ENCODE measurements at places on chromosomes 12 and 14.

GRCh38 chr14:37695866-37696265 is 100.4 kb downstream of the TTC6 start:
- DNase-seq = peak; percentile 39

- DNase-seq = no peak
These were observed 27.4 kb downstream of the PZP start for GRCh38 chr12:9180810-9181209.

DNA sequence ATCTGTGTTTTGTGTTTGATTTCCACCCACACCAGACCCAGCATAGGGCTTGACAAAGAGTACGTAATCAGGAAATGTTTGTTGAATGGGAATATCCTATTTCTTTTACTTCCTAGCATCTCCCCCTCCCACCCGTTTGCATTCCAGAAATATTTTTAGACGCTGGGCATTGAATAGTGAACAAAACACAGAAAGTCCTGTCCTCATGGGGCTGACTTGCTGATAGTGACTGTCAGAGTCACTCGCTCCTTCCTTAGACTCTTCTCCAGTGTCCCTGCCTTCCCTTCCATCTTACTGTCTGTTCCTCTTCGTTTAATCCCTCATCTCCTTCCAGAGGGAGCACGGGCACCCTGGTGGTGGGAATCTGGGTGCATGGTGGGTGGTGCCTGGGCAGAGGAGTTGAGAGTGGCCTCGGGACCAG is 53.6 kb downstream of the SLC25A47 start:
- DNase-seq = peak; percentile 39

- DNase-seq = peak; percentile 32
These were observed 9.6 kb downstream of the FAIM2 start for GRCh38 chr12:49893753-49894750.

DNA sequence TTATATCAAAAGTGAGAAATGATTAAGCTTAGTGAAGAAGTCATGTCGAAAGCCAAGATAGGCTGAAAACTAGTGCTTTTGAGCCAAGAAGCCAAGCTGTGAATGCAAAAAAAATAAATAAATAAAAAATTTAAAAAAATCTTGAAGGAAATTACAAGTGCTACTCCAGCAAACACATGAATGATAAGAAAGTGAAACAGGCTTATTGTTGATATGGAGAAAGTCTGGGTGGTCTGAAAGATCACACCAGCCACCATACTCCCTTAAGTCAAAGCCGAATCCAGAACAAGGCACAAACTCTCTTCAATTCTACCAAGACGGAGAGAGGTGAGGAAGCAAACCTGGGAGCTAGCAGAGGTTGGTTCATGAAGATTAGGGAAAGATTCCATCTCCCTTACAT is 49.7 kb downstream of the MED13L start:
- no peak for DNase-seq

GRCh38 chr12:27781680-27782079 is 1.6 kb upstream of the MANSC4 start:
- peak; percentile 32 for DNase-seq

- DNase-seq = no peak
These were observed 240.0 kb downstream of the BMP4 start for GRCh38 chr14:53716578-53716977.

- no peak for DNase-seq
These were observed 6.8 kb downstream of the SIX6 start for GRCh38 chr14:60515511-60516289.

DNA sequence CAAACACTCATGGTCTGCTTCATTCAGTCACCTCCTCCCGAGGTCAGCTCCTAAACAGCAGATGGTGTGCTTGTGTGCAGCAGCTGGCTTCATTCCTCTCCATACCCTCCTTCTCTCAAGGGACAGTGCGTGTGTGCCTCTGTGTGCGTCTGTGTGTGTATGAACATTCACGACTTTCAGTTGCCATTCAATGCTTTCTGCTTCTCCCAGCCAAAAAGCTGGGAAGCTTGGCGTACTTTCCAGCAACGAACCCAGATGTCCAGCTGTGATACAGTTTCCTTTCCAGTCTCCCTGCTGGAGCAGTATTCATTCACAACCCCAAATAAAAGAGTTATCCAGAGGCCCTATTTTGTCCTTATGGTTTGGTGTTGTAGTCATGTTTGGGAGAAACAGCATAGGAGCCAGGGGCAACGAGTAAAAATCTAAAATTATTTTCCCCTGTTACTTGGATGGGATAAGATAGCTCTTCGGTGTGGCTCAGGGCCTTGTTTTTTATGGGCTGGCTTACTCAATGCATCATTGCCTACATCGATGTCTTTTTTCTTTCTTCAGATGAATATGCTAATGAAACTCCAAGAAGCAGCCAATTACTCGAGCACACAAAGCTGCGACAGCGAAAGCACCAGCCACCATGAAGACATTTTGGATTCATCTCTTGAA is 379.3 kb downstream of the NAV3 start:
- peak; percentile 42 for DNase-seq

- peak; percentile 58 for DNase-seq
These were observed 86.3 kb downstream of the VWF start for GRCh38 chr12:6038160-6038559.

GRCh38 chr14:75495882-75496281 is 26.4 kb upstream of the BATF start:
- DNase-seq = no peak

- peak; percentile 73 for DNase-seq
These were observed 28.9 kb upstream of the MAPKAPK5 start for GRCh38 chr12:111812881-111813741.

DNA sequence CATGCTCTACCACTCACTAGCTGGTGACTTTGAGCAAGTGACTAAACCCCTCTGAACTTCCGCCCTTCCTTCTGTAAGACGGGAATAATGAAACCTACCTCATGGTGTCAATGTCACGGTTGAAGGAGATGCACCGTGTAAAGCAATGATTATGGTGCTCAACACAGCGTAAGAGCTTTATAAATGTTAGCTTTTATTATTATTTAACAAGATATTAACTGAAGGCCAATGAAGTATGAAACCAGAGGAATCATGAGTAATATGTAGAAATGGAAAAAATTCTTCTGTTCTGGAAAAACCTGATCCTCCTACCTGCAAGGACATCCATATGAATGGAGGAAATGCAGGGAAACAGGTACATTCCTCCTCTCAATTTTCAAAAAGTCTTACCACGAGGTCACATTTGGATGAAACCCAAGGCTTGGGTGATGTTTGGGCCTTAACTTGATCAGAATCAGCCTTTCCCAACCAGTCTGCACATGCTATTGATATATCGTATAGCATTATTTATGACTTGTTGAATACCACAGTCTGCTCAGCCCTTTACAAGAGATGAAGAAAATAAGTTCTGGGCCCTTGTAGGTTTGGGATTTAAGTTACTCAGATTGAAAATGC is 166.8 kb upstream of the TBX3 start:
- DNase-seq = peak; percentile 24

- DNase-seq = no peak
These were observed 64.1 kb upstream of the MDGA2 start for GRCh38 chr14:47739541-47739940.

DNA sequence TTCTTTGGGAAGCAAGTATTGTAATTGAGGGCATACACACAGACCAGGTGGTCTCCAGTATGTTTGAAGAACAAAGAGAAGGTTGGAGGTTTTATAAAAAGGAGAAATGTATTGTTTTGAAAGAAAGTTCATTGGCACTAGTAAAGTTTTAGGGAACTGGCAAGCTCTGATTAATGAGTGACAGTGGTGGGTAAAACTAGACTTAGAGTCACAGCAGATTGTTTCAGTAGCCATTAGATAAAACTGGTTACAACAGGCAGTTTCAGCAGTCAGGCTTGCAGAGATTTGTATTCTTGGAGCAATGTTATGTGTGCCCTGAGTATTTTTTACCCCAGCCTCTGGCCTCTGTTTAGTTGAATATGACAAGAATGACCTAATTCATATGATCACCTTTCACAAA is 49.1 kb upstream of the ARID2 start:
- no peak for DNase-seq

DNA sequence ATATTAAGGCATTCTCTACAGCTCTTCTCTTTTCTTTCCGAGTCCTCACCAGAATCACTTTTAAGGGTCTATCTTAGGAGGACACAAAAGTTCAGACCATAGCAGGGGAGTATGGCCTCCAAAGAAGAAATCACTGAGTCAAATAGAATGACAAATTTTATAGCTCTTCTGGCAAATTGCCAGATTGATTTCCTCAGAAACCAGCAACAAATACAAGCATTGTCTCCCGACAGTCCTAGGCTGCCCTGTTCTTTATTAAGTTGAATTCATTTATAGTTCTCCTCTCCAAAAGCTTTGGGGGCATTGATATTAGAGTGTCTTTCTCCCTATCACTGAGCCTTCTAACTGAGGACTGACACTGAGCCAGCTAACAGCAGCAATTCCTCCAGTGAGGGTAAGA is 156.4 kb upstream of the FRMD6 start:
- DNase-seq = no peak

DNA sequence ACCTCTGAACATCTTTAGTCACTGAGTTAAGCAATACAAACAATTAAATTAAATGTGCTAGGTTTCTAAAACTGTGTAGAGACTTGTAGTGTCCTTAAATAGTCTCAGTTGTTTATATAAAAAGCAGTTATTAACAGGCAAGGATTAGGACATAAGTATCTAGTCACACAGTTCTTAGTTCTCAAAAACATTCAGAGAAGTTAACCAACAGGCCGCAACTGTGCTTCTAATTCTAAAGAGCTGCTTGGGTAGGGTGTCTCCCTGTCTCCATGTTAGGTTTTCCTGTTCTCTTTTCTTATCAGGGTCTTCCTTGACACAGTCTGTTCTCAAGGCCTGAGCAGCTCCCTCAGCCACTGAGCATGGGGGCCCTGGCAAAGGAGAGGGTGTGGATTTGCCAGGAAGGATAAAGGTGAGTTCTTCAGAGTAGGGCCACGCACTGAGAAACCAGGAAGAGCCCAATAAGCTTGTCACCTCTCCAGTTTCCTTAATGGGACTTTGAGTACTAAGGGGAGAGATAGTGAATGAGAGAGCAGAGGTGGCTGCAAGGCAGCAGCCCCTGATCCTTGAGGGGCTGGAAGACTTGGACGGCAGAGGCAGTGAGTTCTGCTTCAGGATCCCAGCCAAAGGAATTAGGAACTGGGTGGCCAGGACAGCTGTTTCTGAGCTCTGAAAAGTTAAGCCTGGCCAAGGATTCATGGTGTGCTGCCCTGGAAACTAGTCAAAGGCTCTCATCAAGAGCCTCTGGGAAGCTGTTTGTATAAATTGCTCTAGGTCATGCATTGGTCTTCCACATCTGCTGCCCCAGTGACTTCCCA is 177.3 kb downstream of the MYRFL start:
- no peak for DNase-seq

GRCh38 chr12:68432622-68433021 is 100.5 kb upstream of the MDM1 start:
- peak; percentile 46 for DNase-seq

- peak; percentile 61 for DNase-seq
These were observed 23.6 kb downstream of the RASSF3 start for GRCh38 chr12:64633940-64634337.

DNA sequence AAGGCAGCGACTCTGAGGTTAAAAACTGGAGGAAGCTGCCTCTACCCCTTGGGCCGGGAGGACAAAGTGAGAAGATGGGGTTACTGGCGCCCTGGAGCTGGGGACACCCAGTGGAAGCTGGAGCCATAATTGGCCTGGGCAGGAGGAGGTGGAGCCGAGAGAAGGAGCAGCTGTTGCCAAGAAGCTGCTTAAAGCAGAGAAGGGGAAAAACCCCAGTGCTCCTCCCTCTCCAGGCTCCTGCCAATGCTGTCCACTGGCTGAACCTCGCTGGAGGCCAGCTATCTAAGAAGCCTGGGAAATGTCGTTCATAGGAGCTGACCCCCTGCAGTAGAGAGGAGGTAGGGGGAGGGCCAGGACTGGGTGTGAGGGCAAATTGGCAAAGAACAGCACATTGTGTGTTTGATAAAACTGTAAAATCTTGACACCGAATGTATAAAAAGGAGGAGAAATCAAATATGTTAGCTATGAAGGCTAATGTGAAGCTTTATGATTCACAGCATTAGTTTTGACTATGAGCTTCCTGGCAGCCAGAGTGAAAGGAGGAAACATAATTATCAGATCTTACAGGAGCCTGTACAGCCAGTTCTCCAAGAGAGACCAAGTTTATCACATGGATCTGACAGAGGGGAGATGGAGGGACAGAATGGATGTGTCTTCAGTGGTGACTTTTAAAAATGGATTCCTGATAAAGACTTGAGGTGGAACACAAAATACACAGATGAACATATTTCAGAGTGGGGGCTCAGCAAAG is 9.5 kb downstream of the HHIPL1 start:
- DNase-seq = peak; percentile 59

- DNase-seq = no peak
These were observed 305.1 kb upstream of the GARIN2 start for GRCh38 chr14:66884149-66884548.

GRCh38 chr14:61351477-61351876 is 30.1 kb downstream of the PRKCH start:
- DNase-seq = no peak

GRCh38 chr14:61369454-61369810 is 48.1 kb downstream of the PRKCH start:
- DNase-seq = no peak

- peak; percentile 83 for DNase-seq
These were observed at the start of gene TEX22 for GRCh38 chr14:105398044-105398725. Gene TEX22 (plus strand): TSS chr14:105398538. CDS start chr14:105399341, 803 bp downstream.

DNA sequence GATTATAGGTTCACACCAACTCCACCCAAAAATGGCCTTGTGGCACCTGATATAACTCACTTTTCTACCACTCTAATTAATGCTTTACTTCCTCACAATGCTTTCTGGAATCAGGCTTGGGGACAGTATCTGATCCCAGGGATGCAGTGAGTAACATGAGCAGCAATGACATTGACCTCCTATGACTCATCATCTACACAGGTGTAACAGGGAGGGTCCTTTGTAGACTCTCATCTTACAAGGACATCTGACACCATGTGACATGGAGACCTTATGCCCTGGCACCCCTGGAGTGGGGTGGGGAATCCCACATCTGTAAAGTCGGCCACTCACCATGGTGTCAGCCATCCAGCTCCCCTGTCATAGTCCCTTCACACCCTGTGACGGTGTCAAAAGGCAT is 586.4 kb downstream of the MED13L start:
- no peak for DNase-seq

GRCh38 chr14:64723691-64724577 is 19.7 kb downstream of the PLEKHG3 start:
- DNase-seq = no peak

DNA sequence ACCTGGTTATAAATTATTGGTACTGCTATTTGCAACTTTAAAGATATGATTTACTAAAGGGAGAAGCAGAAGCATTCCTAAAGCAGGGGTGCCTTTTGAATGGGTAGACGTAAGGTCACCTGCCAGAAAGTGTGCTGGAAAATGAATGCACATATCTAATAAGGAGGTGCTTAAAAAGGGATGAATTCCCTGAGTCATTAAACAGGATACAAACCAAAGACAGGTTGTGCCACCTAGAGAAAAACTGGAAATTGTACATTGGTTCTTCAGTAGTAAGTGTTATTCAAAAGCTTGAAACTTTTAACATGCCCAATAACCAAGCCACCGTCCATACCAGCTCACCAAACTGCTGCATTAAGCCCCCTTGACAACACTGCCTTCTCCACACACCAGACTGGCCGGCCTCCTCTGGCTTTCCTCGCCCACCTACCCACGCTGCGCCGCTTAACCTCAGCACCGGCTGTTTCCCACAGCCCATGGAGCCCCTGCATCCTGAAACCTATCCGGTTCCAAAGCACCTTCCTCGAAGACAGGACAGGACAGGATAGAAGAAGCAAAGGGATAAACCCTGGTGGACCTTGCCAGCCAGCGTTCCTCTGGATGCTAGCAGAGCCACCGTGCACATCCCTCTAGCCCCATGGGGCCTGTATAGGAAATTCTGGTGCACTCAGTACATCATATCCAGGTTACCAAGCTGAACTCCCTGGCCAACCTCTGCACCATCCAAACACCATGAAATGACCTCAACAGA is 201.5 kb upstream of the CAND1 start:
- no peak for DNase-seq

All from fibroblast of skin of right quadriceps (primary cell).